Activated CD8-positive, alpha-beta memory T cell treated with anti-CD3 and anti-CD28 coated beads for 1 hour (primary cell): ENCODE measurements at places on chromosomes 5 and 9.

GRCh38 chr5:131316822-131317221, 53.0 kb downstream of the CDC42SE2 start:
- no peak for DNase-seq

- DNase-seq: no peak
Measured at GRCh38 chr5:177557041-177557647, 2.8 kb upstream of the FAM193B start.

DNA sequence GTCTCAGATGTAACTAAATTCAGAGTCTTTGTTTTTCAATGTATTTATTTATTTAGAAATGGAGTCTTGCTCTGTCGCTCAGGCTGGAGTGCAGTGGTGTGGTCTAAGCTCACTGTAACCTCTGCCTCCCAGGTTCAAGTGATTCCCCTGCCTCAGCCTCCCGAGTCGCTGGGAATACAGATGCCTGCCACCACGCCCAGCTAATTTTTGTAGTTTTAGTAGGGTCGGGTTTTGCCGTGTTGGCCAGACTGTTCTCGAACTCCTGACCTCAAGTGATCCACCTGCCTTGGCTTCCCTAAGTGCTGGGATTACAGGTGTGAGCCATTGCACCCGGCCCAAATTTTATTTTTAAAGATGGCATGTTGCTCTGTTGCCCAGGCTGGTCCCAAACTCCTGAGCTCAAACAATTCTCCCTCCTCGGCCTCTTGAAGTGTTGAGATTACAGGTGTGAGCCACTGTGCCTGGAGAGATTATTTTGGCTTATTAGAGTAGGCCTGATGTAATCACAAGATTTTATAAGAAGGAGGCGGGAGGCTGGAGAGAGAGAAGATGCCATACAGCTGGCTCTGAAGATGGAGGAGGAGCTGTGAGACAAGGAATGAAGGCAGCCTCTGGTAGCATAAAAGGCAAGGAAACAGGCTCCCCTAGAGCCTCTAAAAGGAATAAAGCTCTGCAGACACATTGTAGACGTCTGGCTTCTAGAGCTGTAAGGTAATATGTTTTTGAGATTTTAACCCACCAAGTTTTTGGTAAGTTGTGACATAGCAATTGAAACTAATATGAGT, 12.9 kb upstream of the KLF9 start:
- no peak for DNase-seq

GRCh38 chr5:164179406-164179805, 674.0 kb downstream of the MAT2B start:
- no peak for DNase-seq

DNA sequence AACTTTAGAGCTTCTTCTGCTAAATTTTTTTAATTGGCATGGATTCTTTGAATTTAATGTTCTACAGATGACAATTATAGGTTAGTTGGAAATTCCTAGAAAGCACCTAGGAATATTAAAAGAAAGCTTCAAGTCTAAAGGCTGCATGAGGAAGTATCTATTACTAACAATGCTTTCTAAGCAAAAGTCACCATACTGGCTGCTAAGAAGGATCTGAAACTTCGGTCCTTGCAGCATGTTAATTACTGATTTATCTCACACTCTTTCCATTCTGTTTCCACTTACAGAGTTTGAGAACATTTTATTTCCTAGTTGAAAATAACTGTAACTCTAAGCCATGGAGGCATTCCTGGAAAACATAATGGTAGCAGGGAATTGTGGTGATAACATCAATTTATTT, 8.4 kb downstream of the SEMA6A start:
- DNase-seq: no peak

DNA sequence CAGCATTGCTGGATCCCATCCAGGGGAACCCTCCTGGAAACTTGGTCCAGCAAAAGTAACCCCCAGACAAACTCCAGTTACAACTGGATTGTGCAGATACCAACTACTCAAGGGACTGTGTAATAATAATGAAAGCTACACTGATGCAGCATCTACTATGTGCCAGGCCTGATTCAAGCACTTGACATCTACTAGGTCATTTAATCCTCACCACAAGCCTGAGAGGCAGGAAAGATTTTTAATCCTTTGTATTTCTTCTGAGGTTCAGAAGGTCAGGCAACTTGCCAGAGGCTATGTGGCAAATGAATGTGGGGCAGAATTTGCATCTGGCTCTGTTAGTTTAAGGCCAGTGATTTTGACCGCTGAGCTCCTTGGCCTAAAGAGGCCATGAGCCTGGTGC, 29.5 kb upstream of the FOXI1 start:
- DNase-seq: no peak

GRCh38 chr5:95923918-95924544, 37.6 kb downstream of the ELL2 start:
- no peak for DNase-seq

DNA sequence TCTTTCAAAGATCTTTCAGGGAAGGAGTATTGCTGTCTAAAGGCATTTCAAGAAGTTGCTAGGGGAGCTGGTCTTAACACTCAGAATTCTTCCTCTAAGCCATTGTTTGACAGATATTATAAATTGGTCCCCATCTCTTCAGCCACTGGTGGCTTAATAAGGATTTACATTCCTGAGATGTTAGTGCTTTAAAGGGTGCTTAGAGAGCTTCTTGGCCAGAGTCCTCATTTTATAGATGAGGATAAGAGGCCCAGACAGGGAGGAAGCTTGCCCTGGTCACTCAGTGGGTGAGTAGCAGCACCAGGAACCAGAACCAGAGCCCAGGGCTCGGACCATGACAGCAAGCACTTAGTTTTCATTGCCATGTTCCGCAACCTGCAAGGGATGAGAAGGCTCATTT, 53.2 kb downstream of the GALNT10 start:
- no peak for DNase-seq
